ENCODE measurements at places on chromosomes 11 and 22. TPM values are rescaled to one million over a fixed set of nuclear protein-coding genes. Genes with fewer than 3 reads are reported as not detected.

Gene PANX3
- not detected for total RNA-seq

Gene LRRN4CL
- total RNA-seq, result 0.37 TPM

Gene OR52H1
- not detected for total RNA-seq

Gene HEPN1
- total RNA-seq, result not detected

Gene APOL4
- total RNA-seq, result 2.6 TPM

Gene PHOX2A
- not detected for total RNA-seq

Gene FAM168A
- 20.5 TPM for total RNA-seq

Gene OR5J2
- total RNA-seq, result not detected

Gene CST6
- total RNA-seq, result 0.46 TPM

Gene RNF141
- total RNA-seq, result 31.8 TPM

Gene KCNK7
- total RNA-seq, result 1.3 TPM

Gene CD44
- total RNA-seq, result 68.3 TPM

Gene PHF21A
- 26.9 TPM for total RNA-seq

Gene OSBP2
- total RNA-seq, result 6.5 TPM

Gene TMEM132A
- 106 TPM for total RNA-seq

Gene APOA1
- not detected for total RNA-seq

Gene FADS1
- 109 TPM for total RNA-seq

Gene SMIM35
- not detected for total RNA-seq

Gene LRP5
- 44.3 TPM for total RNA-seq

Gene FDX1
- 9.9 TPM for total RNA-seq

Gene GLB1L3
- not detected for total RNA-seq

Gene OR51B2
- total RNA-seq, result not detected

Gene VPREB1
- total RNA-seq, result not detected

Gene SCN3B
- 1.5 TPM for total RNA-seq

Gene TMEM151A
- total RNA-seq, result not detected

Gene LYVE1
- 7.6 TPM for total RNA-seq

Gene LAYN
- 2.3 TPM for total RNA-seq

Gene SLC29A2
- total RNA-seq, result 4.8 TPM

Gene TBX1
- total RNA-seq, result 30.2 TPM

Gene SLC22A9
- not detected for total RNA-seq

Gene TRIM49
- total RNA-seq, result not detected

Gene CACNA1I
- not detected for total RNA-seq

Gene CCDC88B
- 1.8 TPM for total RNA-seq

Gene VSIG2
- 3.6 TPM for total RNA-seq

Gene PLEKHB1
- not detected for total RNA-seq

Gene CNGA4
- not detected for total RNA-seq

Gene MYO7A
- total RNA-seq, result 3.6 TPM

Gene NLRP6
- total RNA-seq, result not detected

Gene TTC17
- 66.8 TPM for total RNA-seq

Gene NCAM1
- not detected for total RNA-seq

Gene OR2AG2
- total RNA-seq, result 0.46 TPM

Gene APOL1
- total RNA-seq, result 14.1 TPM

Gene NUMA1
- total RNA-seq, result 168 TPM

Gene HSPB2
- not detected for total RNA-seq

Gene UBTFL1
- not detected for total RNA-seq

Gene PRR33
- not detected for total RNA-seq

Gene KRTAP5-1
- not detected for total RNA-seq

Gene NDUFS3
- 99.7 TPM for total RNA-seq

Gene MAP6
- total RNA-seq, result not detected

Measured in endothelial cell of umbilical vein (primary cell).